Stimulated activated effector memory CD8-positive, alpha-beta T cell treated with anti-CD3 and anti-CD28 coated beads, Interleukin-12 subunit alpha, Interleukin-12 subunit beta, amount 100 ng/mL, for 72 hours (primary cell): ENCODE measurements at places on chromosomes 2 and 18.

GRCh38 chr2:75518638-75519465, 41.9 kb downstream of the EVA1A start:
- DNase-seq: no peak

GRCh38 chr18:26056291-26056690, 34.1 kb downstream of the SS18 start:
- no peak for DNase-seq

- DNase-seq: no peak
These were observed 18.1 kb downstream of the GPC1 start for GRCh38 chr2:240453461-240454105.

- DNase-seq: no peak
These were observed 909.7 kb downstream of the EPHA4 start for GRCh38 chr2:220662431-220662830.

DNA sequence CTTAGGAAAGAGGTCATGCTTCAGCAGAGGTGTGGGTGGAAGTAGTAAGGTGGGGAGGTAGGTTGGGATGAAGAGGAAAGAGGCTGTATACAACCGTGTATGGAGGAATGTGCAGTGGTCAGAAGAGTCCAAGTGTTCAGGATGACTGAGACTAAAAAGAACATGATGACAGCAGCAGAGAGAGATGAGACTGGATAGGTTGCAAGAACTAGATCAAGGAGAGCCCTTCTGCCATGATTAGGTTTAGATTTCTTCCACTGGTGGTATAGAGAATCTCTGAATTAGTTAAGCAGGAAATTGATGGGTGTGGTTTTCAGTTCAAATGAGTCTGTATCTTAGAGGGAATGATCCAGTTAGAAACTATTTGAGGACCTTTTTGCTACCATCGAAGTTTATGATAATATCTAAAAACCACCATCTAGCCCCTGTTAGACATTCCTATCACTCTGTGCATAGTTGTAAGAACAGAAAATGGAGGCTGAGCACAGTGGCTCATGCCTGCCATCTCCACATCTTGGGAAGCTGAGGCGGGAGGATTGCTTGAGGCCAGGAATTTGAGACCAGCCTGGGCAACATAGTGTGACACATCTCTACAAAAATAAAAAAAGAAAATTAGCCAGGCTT, 221.0 kb downstream of the LTBP1 start:
- DNase-seq: no peak

- DNase-seq: no peak
These were observed 38.4 kb downstream of the ABCB11 start for GRCh38 chr2:168992591-168993349.

DNA sequence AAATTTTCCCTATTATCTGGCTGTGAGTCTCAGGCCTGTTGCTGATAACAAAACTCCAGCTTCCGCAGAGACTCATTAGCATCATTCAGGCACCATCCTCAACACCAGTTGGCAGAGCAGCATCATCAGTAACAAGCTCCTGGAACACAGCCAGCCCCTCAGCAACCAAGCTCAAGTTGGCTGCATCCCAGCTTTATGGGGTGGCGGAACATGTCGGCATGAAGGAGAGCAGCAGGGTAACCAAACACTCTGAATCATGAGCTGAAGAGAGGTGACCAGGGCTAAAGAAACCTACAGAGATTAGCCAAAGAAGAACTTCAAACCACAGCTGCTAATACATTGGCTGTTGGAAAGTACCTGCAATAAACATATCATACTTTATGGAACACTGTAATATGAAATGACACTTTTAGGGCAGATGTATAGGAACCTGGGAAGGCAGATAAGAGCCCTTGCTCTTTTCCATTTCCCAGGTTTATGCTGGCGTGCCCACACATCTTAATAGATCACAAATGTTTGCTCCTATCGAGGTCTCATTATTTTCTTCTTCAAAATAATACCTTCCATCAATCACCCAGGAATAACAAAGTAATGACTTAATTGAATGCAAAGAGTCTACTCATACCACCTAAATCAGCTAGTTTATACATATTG, 63.8 kb downstream of the PDE11A start:
- no peak for DNase-seq
